AG08396 (cell line): ENCODE measurements at places on chromosomes 2 and 18.

DNA sequence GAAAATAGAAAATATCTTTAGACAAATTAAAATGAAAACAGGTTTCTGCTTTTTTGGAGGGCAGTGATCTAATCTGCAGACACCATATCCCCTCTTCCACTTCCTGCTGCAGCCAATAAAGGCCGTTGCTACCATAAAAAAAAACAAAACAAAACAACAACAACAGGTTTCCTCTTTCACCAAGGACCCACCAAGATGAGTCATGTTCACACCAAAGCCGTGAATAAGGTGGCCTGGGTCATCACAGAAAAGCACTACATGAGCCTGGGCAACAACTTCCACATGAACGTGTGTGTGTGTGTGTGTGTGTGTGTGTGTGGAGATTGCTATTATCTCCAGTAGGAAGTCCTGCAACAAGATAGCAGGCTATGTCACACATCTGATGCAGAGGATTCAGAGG, 24.8 kb upstream of the TFCP2L1 start:
- no peak for DNase-seq

DNA sequence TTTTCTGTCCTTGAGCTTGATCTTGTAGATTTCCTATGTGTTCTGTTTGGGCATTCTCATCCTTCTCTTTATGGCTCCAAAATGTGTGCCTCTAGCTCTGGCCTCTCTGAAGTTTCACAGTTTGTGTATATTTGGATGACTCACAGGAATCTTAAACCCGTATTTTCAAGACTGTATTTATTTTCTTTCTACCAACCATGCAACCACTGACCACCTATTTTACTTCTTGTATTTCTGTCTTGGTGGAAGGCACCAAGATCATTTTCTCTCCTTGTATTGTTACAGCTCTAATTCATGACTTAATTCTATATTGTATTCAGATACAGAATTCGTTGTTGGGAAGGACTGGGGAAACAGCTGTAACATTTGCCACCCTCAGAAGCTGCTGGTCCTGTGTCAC, 39.5 kb downstream of the ACSL3 start:
- DNase-seq: peak; percentile 16

- DNase-seq: peak; percentile 43
These were observed 64.3 kb downstream of the BABAM2 start for GRCh38 chr2:27954771-27955383.

- no peak for DNase-seq
These were observed 676 bp downstream of the HOXD11 start for GRCh38 chr2:176107731-176108181.

- DNase-seq: no peak
These were observed 2110.3 kb upstream of the CELF4 start for GRCh38 chr18:39675906-39676305.

- no peak for DNase-seq
These were observed 125.9 kb downstream of the TTC32 start for GRCh38 chr2:19775838-19776237.

- no peak for DNase-seq
These were observed 430.9 kb upstream of the HNRNPA3 start for GRCh38 chr2:176781570-176782217.
